ENCODE measurements at places on chromosomes 13 and 19.

- DNase-seq = no peak
Measured at GRCh38 chr19:48681127-48681470, 8.3 kb upstream of the NTN5 start.

DNA sequence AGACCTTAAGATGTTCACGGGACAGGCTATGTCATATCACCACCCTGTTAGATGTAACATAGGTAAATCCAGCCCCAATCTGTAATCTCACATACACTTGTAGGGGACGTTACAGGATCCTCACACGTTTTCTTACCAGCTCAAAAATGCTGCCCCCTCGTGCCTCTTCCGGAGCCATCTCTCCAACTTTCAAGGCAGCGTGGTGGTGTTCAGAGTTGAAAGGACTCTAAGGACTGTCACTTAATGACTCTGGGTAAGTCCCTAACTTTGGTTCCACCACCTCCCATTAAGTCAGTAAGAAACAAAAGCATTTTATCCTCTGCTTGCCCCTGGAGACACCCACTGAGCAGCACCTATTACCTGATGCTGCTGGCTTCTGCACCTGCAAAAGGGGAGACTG lies 4.4 kb downstream of the MED26 start:
- DNase-seq = no peak

DNA sequence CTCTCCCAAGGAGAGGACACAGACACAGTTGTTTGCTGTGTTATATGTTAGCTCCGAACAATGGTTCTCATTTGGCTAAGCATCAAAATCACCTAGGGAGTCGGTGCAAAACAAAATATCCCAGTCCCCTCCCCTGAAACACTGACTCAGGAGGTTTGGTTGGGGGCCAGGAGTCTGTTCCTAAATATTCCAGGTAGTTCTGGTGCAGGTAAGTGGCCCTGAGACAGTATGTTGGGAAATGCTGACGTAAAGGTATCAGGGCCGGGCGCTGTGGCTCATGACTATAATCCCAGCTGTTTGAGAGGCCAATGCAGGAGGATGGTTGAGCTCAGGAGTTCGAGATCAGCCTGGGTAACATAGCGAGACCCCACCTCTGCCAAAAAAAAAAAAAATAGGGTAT lies 2.3 kb upstream of the MAP2K7 start:
- no peak for DNase-seq

DNA sequence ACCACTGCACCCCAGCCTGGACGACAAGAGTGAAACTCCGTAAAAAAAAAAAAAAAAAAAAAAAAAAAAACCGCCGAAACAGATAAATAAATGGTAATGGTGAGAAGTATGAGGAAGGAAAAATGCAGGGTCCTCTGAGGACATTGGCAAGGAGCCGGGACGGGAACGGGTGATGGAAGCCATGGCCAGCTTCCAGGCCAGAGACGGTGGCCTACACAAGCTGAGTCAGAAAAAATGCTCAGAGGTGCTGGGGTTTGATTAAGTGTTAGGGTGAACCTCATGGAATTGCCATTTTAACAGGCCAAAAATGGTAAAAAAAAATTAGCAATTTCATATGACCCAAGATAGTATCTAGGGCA lies 866 bp upstream of the ZSWIM4 start:
- DNase-seq = no peak

GRCh38 chr19:34393629-34394028 lies 10.6 kb upstream of the PDCD2L start:
- DNase-seq = no peak

Measured in right kidney (tissue), 9 donors.